ENCODE measurements at places on chromosomes 2 and 18.
A peak's percentile ranks its signal among the peaks of the same experiment; 100 is the strongest.

- no peak for DNase-seq
Measured at GRCh38 chr2:162449471-162449870, 105.5 kb downstream of the GCA start.

DNA sequence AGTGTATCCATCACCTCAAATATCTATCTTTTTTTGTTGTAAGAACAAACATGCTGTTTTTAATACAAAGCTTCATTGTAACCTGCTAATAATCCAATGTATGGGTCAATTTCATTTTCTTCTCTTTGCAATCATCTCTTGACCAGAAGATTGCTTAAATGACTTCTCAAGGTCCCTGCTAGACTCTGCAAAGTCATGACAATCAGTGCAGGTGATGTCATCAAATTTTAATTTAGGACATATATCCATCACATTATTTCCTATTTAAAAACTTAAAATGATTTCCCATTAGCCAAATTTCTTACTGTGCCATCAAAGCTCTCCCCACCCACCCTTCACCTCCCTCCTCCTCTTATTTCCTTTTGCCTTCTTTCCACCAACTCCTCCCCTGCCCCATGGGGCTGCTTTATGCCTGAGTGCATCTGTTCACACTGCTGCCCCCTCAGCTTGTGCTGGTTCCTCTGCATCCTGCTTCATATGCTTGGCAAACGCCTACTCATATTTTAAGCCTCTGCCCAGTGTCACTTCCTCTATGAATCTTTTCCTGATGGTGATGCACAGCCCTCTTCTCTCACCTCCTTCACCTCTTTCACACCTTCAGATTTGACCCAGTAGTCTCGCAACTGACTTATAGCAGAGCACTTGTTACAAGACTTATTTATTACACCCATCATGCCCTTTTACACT, 20.3 kb downstream of the PLEK start:
- no peak for DNase-seq

DNA sequence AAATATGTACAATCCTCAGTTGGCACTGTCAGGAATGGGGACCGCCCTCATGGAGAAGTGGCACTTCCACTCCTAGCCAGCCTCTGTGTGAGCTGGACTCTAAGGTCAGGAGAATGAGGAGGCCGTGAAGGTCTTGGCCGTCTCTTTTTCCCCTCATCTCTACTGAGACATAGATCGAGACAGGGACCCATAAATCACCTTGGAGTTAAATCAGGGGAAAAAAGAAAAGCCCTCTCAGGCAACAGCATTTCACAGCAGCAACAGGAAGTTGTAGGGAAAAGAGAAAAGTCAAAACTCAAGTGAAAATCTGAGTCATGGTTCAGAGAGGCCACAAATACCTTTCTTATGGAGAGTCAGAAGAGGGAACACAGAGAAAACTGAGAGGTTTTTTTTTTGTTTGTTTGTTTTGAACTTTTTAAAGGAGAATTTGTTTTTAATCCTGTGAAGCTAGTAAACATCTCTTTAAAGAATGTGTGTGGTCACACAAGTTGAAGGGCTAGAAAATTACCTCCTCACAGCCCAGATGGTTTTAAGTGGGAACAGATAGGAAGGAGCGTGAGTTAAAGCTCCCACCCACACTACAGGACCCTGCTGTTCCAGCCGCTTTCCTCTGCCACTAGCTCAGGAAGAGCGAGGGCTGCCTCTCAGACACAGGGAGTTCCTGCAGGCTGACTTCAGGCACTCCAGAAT, 30.6 kb upstream of the CYP1B1 start:
- DNase-seq = no peak

DNA sequence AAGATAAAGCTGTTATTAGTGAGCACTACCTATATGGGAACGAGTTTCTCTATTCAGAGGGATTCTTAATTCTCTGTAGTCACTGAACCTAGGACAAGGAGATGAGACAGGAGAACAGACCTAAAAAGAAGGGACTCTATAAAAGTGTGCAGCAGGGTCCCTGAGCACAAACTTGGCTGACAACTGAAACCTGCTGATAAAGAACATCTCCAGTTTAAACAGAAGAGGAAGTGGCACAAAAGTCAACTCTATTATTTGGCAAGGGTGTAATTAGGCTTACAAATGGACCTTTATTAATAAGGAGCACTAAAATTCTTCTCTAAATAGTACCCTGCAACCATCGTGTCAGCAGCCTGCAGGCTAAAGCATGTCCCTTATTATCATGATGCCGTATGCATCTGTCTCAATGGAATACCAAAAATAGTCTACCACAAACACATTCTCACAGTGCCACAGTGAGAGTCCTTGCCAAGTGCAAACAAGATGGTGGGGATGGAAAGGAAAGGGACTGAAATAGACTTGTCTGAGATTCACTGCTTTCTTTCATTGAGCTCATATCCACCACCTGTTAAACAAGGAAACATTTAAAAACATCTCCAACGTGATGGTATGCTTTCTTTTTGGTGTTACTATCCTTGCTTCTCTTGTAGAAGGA, 260.2 kb downstream of the INSIG2 start:
- DNase-seq = no peak

DNA sequence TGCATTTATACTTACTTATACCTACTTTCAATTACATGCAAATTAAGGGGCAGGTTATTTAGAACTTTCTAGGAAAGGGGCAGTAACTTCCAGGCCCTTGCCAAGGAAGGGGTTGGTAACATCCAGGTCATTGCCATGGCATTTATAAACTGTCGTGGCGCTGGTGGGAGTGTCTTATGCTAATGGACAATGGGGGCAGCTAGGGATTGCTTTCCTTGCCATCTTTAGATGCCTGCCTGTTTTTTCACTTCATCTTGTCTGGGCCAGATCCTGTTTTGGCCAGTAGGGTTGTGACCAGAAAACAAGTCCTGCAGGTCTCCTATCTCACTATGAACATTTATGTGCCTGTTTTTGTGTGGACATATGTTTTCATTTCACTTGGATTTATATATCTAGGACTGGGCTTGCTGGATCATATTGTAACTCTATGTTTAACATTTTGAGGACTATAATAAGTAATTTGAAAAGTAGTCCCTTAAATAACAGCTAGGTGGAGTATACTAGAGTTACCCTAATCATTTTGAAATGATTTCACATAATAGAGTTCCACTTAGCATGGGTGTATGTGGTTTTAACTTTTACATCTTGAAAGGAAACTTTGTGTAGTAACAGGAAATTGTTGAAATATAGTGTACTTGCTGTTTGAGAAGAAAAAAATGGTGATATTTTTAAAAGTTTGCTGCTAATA, 56.1 kb downstream of the LCLAT1 start:
- DNase-seq = no peak

- DNase-seq = peak; percentile 11
Measured at GRCh38 chr2:71154798-71155197, 24.4 kb downstream of the MPHOSPH10 start.

GRCh38 chr18:48730010-48730409, 191.2 kb downstream of the CTIF start:
- no peak for DNase-seq

DNA sequence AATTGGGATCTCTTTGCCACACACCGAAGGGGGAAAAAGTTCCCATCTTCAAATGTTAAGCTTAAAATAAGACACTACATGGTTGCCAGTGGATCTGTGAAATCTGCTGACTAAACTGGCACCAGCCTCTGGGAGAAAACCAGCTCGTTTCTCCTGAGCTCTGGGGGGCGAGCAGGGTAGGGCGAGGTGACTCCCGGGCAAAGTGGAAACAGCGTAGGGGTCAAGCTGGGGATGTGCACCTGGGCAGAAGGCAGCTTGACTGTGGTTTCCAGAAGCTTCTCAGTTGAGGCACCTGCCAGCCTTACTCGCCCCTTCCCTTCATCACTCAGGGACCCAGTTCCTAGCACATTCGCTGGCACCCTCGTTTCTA, 62.8 kb downstream of the SFXN5 start:
- DNase-seq = no peak

- DNase-seq = no peak
Measured at GRCh38 chr2:70927641-70928040, 8.1 kb upstream of the ATP6V1B1 start.

GRCh38 chr18:44850001-44850400, 169.3 kb downstream of the SETBP1 start:
- no peak for DNase-seq

- DNase-seq = peak; percentile 29
Measured at GRCh38 chr2:31138037-31138962, at the start of gene GALNT14. TSS of gene GALNT14 (minus strand) at chr2:31138440. CDS start at chr2:31138086, 354 bp downstream.

GRCh38 chr18:10271481-10271880, 183.0 kb upstream of the APCDD1 start:
- DNase-seq = no peak

All from stimulated activated CD4-positive, alpha-beta T cell treated with anti-CD3 and anti-CD28 coated beads, Interleukin-4, amount 100 ng/mL, for 1 hour (primary cell).